ENCODE measurements at places on chromosomes 2 and 18. TPM values are rescaled to one million over a fixed set of nuclear protein-coding genes. Genes with fewer than 3 reads are reported as not detected.

- peak; percentile 91 for DNase-seq
- H3K36me3 ChIP-seq = peaks cover 2% of the 10 kb centered on the region
- H3K27me3 ChIP-seq = peaks cover 30% of the 10 kb centered on the region
- peaks cover 42% of the 10 kb centered on the region for H3K4me1 ChIP-seq
Observed at GRCh38 chr2:218898109-218898878, 17.6 kb downstream of the WNT10A start.

DNA sequence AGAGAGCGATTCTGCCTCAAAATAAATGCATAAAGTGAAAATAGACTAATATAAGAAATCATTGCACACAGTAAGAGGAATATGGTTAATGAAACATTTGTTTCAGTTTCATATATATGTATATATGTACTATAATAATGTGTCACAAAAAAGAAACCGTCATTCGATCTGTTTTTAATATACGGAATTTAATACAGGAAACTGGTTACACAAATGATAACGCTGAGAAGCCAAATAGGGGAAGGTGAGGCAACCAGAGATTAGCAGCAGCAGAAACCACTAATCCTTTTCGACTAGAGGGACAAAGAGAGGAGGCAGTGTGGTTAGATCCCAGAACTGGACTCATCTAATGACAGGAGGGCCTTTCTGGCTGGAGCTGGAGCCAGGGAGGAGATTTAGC is 64.2 kb upstream of the GREB1L start:
- H3K27me3 ChIP-seq = no peaks in the 10 kb centered on the region
- H3K4me3 ChIP-seq = no peak overlapping the region
- no peak overlapping the region for H3K27ac ChIP-seq
- no peaks in the 10 kb centered on the region for H3K36me3 ChIP-seq

DNA sequence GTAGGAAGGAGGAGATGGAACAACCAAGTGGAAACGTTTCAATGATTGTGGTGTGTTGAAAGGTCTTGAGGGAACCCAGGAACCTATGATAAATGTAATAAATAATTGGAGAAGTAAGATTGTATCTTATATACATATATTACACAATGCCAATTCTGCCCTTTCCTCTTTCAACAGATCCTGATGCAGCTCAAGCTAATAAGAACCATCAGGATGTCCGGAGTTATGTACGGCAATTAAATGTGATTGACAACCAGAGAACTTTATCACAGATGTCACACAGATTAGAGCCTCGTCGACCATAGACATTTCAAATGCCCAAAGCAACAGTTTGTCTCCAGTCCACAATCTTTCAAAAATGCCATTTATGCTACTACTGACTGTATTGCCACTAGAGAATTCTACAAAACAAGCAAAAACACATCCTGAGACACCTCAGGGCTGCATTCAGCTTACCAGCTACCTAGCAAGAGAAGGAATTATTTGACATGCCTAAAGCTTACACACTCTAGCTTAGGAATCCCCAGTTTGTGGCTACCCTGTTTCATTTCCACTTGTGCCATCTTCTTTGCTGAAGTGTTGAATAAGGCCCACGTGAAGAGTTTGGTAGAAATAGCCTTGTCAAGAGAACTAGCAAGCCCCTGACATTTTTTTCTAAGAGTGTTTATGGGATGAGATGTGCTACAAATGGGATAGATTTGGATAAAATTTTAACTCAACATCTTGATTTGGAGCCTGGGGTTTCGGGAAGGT is 24.0 kb upstream of the MAP3K20 start:
- no peak for DNase-seq
- H3K36me3 ChIP-seq = no peaks in the 10 kb centered on the region
- no peak overlapping the region for H3K4me3 ChIP-seq

GRCh38 chr2:158994920-158995676 is 26.7 kb downstream of the TANC1 start:
- no peak overlapping the region for H3K4me3 ChIP-seq
- DNase-seq = no peak
- H3K27ac ChIP-seq = no peak overlapping the region

Gene IL1RN
- total RNA-seq = 4.6 TPM

Gene DYSF
- 0.02 TPM for total RNA-seq

All from activated CD4-positive, alpha-beta T cell treated with anti-CD3 and anti-CD28 coated beads for 36 hours (primary cell).